ENCODE measurements at places on chromosomes 1 and 21.
A peak's percentile ranks its signal among the peaks of the same experiment; 100 is the strongest.

GRCh38 chr21:26093122-26093521, 77.4 kb downstream of the APP start:
- no peak for DNase-seq

- no peak for DNase-seq
These were observed 5.7 kb downstream of the HAPLN2 start for GRCh38 chr1:156624814-156625435.

GRCh38 chr1:27572679-27573426, 31.1 kb downstream of the AHDC1 start:
- DNase-seq: no peak

- no peak for DNase-seq
These were observed 127.2 kb downstream of the IGSF21 start for GRCh38 chr1:18234790-18235242.

DNA sequence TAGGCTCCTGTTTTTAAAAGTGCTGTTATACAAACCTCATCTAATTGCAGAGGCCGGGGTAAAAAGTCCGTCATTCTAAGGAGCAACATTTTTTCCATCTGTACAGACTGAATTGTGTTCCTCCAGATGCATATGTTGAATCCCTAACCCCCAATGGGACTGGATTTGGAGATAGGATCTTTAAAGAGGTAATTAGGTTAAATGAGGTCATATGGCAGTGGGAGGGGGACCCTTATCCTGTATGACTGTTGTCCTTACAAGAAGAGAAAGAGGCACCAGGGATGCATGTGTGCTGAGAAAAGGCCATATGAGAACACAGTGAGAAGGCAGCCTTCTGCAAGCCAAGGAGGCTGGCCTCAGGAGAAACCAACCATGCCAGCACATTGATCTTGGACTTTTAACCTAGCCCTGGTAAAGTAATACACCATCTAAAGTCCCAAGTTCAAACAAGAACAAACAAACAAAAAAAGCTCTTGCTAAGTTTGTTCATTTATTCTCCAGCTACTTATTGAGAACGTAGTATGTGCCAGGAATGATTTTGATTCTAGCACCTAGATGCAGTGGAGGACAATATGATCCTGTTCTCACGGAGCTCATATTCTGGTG, 352.4 kb downstream of the NTNG1 start:
- no peak for DNase-seq

DNA sequence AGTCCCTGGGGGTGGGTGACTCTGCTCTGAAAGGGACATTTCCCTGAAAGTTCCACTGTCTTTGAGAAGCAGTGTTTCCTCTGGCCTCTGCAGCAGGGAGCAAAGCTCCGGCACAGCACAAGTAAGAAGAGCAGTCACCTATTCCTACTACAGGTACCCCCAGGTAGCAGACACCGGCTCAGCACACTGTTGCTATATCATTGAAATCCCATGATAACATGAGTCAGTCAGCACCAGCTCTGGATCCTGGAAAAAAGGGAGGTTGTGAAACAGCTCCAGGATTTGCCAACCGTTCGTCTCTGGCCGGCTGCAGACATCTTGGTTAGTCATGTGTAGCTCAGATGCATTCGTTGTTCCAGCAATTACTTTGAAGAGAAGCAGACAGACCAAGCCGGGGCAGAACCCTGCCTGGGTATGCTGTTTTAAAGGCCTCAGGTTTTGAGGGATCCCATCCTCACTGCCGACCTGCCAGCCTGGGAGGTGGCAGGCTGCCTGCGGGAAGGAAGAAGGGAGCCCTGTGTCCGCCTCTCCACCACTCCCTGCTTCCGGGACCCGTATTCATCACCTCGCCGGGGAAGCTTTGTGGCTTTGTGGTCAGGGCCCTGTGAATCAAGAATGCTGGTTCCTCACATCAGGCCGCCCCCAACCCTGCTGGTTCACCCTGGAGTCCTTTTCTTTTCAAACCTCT, 139.2 kb downstream of the CLIC6 start:
- DNase-seq: peak; percentile 38

DNA sequence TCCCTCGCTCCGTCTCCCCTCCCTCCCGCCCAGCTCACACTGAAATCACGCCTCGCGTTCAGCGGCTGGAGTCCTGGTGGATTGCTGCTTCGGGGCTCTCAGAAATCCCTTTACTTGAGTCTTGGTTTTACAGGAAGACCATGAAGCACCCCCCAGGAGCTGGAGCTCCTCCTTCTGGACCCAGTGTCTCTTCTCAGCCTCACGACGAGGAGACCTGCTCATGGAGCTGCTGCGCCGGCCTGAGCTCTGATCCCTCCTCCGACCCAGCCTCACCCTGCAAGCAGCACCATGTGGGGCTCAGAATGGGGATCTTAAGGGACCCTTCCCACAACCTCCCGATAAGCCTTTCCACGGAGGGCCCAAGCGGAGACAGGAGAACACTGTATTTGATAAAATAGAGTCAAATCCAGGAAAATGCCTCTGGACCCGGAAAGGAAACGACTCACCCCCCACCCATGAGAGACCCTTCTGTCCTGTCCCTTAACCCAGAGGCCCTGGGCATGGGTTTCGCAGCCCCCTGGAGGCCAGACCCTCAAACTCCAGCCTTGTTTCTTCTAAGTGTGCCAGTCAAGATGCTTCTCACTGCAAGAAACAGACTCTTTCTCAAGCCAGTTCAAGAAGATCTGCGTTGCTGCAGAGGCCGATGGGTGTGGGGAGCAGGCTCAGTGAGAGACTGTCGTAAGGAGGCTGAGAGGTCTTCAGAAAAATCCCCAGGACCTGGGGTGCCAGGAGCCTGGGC, 26.1 kb downstream of the PDE9A start:
- DNase-seq: no peak

DNA sequence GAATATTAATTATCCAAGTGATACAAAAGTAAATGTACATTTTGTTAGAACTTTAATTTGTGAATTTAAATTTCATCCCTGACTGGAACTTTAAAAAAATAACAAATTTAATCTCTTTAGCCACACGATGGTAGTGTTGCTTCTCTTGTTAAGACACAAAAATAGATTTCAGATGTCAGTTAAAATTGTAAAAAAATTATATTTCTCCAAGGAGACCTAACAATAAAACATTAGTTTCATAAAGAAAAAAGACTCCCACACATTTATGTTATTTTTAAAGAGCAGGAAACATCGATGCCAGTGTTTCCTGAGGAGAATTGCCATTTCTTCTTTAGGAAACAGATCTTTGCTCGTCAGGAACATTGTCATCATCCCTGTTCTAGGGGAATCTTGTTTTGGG, 74.0 kb upstream of the DEPDC1 start:
- DNase-seq: no peak

- DNase-seq: no peak
These were observed 115.4 kb downstream of the DMRTB1 start for GRCh38 chr1:53574621-53575020.

DNA sequence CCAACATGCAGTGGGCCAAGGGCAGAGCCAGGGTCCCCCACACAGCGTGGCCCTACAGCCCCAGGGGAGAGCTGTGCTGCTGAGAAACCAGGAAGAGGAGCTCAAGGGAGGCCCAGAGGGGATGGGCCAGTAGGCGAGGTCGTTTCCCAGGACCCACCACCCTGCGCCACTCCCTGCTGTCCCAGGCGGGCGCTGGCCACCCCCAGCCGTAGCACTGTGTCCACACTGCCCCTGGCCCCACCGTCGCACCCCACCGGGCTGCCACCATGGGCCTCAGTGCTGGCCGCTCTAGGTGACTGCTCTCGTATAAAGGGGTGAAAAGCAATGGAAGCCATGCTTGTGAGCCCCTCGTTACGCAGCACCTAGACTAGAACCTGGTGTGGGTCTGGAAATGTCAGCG, 22.4 kb downstream of the NADK start:
- DNase-seq: no peak

DNA sequence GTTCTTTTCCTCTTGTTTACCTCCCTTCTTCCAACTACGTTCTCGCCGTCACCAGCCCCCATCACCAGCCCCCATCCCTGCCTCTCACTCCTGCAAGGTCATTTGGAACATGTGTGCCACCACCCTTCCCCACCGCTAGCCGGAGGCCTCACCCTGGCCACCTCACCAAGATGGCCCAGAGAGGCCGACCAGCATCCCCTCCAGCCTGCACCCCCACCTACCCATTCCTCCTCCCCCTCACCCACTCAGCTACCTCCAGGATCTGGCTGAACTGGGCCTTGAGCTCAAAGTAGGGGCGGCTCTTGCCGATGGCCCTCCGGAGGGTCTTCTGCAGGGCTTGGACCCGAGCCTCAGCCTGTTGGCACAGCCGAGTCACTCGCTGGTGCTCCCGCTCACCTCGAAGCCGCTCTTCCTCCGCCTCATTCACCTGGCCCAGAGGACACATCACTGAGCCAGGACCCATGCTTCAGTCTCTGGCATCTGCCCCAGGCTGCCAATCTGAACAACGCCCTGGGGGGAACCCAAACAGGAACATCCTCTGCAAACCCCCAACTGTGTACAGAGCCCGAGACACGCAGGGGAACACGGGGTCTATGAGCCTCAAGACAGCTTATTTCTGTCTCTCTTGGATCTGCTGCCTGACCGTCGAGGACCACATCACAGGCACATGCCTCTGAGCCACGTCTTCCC, 12.8 kb downstream of the SH3BP5L start:
- DNase-seq: no peak

GRCh38 chr1:150024156-150024555, 13.6 kb upstream of the OTUD7B start:
- DNase-seq: no peak

- DNase-seq: no peak
These were observed 585.4 kb upstream of the PLXNA2 start for GRCh38 chr1:208829595-208829994.

DNA sequence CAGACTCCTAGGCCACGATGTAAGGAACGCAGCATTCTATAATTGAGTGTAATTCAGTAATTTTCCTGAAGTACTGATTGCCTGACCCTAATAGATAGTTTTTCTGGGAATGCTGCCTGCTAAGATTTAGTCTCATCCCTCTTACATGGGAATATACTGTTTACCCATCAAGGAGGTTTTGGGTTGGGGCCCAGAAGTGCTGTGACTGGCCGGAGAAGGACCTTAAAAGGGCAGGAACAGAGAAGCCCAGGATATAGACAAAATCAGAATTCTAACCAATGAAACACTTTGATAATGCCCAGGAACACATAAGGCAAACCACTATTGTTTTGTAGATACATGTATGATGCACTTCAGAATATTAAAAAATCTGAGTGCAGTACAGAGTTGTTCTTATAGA, 111.6 kb downstream of the RGS2 start:
- no peak for DNase-seq

DNA sequence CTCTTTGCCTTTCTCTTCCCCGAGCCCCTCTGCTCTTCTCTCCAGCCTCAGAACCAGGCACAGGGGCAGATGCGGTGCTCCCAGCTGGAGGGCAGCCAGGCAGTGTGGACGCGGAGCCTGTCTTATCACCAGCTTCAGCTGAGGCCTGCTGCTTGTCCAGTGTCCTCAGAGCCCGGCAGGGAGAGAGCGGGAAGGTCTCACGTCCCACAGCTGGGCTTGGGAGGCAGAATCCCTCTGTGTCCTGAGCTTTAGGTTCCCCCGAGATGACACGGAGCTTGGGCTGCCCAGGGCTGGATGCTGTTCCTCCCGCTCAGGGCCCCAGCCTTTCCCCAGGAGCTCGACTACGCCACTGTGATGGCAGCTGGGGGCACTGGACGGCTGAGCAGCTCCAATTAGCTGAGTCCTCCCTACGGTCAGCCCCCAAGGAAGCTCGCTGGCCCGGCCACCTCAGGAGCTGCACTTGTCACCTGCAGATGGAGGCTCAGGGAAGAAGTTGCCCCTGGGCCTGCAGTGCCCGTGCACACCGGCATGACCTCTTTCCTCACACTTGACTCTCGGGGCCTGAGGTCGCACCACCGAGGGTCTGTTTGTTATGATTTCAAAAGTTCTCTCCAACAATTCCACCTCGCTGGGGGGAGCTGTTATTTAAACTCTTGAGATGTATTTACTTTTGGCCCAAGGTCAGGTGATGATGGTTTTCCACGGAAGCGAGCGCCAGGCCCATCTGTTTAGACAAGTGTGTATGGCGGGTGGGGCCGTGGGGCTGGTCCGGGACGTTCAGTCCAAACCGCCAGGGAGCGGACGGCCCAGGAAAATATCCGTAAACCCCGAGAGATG, 127.3 kb downstream of the SIK1 start:
- DNase-seq: no peak

- DNase-seq: no peak
These were observed 10.7 kb upstream of the ELF3 start for GRCh38 chr1:201999625-202000238.
